ENCODE measurements at places on chromosomes 1 and 21. TPM values are rescaled to one million over a fixed set of nuclear protein-coding genes. Genes with fewer than 3 reads are reported as not detected.

DNA sequence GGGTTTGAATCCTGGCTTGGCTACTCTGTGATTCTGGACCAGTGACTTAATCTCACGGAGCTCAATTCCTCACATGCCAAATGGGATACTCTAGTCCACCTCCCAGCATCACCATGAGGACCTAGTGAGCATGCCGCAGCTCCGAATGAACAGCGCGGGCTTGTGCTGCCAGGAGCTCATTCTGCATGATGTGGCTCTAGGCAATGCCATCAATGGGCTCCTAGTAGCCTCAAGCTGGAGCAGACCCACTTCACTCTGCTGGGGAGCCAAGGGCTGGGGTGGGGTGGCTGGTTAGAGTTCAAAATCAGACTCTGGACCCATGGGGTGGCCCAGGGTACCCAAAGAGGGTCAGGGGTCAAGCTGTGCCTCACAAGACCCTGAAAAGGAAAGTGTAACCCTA, 41.5 kb downstream of the CDK18 start:
- DNase-seq = no peak

ARMH1 gene
- total RNA-seq = 4.5 TPM

PPP1R15B gene
- 42.4 TPM for total RNA-seq

GRCh38 chr1:42158189-42158588, 5.0 kb downstream of the GUCA2B start:
- DNase-seq = no peak

COX20 gene
- total RNA-seq = 70.5 TPM

ATPAF1 gene
- total RNA-seq = 31.4 TPM

MROH9 gene
- total RNA-seq = not detected

DNA sequence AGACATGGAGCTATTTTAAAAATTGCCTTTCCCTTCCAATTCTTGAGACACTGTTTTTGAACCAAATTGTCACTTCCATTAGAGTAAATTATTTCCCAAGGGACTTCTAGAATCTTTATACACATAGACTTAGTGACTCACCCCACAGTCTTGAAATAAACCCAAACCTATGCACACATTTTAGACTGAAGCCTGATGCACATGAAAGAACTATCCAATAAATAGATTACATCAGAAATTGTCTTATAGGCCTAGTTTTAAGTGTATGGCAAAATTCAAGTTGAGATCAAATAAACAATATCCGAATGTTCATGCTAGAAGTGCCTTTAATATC, 32.2 kb upstream of the ZNF326 start:
- DNase-seq = no peak

CDK11A gene
- 18.3 TPM for total RNA-seq

GRCh38 chr1:94676686-94677085, 135.1 kb upstream of the F3 start:
- no peak for DNase-seq

DNA sequence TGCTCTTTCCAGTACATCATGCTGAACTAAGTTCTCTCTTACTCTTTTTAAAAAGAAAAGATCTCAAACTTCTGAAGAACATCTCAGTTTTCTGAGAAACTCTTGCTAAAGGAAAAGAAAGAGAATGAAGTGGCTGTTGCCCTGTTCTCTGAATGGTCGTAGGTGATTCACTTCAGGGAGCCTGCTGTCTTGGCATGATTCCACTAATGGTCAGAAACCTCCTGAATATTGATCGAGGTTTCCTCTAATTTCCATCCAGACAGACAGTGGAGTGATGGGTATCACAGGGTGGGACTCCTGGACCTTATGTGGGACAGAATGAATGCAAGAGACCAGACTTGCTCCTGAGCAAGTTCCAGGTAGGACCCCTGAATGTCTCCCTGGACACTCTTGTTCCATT, 2.5 kb downstream of the FCRL2 start:
- no peak for DNase-seq

SPRR2G gene
- total RNA-seq = not detected

DNA sequence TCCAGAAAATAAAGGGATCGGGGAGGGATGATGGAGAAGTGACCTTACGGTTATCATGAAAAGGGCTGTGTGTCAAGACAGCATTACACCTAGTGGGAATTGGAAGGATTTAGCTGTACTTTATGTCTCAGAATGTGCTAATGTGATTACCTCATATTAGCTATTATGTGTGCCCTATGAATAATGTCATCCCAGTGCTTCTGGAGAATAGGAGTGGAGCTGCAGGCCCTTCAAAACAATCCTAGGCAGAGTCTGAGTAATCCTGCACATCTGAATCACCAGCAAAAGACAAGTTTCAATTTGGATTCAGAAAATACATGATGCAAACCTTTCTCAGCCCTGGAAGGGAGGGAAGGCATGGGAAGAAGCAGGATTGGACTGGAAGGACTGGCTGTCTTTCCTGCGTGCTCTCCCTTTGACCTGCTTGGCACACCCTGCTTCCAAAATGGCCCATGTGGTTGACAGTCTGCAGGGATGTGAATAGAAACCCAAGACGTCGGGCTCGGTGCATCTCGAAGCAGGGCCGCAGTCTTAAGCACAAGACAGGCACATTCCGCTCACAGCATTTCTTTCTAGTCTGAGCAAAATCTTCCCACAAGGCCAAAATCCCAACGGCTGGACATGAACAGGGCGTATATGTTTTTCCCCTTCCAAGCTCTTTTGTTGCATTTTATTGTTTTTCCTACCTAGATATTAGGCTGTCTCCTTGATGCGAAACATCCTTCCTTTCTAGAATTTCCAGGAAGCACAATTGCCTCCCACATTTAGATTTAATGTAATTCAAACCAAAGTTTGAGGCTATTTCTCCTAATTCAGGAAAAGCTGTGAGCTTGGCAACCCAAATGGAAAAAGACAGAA, 54.3 kb upstream of the TARBP1 start:
- DNase-seq = no peak

UBASH3A gene
- total RNA-seq = not detected

Measured in frontal cortex (tissue), 4 donors.